ENCODE measurements at places on chromosomes 3 and 15. TPM values are rescaled to one million over a fixed set of nuclear protein-coding genes. Genes with fewer than 3 reads are reported as not detected.

Gene IRAK2
- total RNA-seq, result 22.7 TPM

Gene GOLGA6D
- not detected for total RNA-seq

Gene NTRK3
- 1.5 TPM for total RNA-seq

Gene RLBP1
- not detected for total RNA-seq

Gene PIF1
- 6.3 TPM for total RNA-seq

Gene MCTP2
- total RNA-seq, result 8.9 TPM

Gene CD86
- not detected for total RNA-seq

Gene CEP19
- 2.6 TPM for total RNA-seq

Gene SEMA5B
- 0.72 TPM for total RNA-seq

Gene CHL1
- total RNA-seq, result 0.07 TPM

Gene SKIL
- total RNA-seq, result 82.1 TPM

Gene TXNRD3
- total RNA-seq, result 6.9 TPM

Gene THSD4
- 120 TPM for total RNA-seq

Gene TTC21A
- 6.8 TPM for total RNA-seq

Gene SLC9C1
- total RNA-seq, result 0.43 TPM

Gene CLCN2
- 3.3 TPM for total RNA-seq

Gene CDAN1
- 13.7 TPM for total RNA-seq

Gene SPINT1
- total RNA-seq, result 0.36 TPM

Gene CCR1
- total RNA-seq, result not detected

Gene SEMA3F
- total RNA-seq, result 31.0 TPM

Gene MAP6D1
- total RNA-seq, result 2.3 TPM

Gene CPEB1
- 14.1 TPM for total RNA-seq

Gene ALG1L2
- not detected for total RNA-seq

Gene LSAMP
- total RNA-seq, result 1.0 TPM

Gene CFAP20DC
- 1.6 TPM for total RNA-seq

Gene LHFPL4
- not detected for total RNA-seq

Gene HYKK
- total RNA-seq, result 1.7 TPM

Gene TMEM45A
- total RNA-seq, result 160 TPM

Gene DUOXA2
- total RNA-seq, result not detected

Gene MEIS2
- 82.2 TPM for total RNA-seq

Gene GOLGA8A
- 20.2 TPM for total RNA-seq

Gene BSN
- total RNA-seq, result 0.07 TPM

Gene BOC
- 7.6 TPM for total RNA-seq

Gene SHISA5
- total RNA-seq, result 134 TPM

All from smooth muscle cell of the pulmonary artery (primary cell).